ENCODE measurements at places on chromosomes 2 and 18.

GRCh38 chr2:128454980-128455720, 136.5 kb upstream of the HS6ST1 start:
- no peak for DNase-seq

DNA sequence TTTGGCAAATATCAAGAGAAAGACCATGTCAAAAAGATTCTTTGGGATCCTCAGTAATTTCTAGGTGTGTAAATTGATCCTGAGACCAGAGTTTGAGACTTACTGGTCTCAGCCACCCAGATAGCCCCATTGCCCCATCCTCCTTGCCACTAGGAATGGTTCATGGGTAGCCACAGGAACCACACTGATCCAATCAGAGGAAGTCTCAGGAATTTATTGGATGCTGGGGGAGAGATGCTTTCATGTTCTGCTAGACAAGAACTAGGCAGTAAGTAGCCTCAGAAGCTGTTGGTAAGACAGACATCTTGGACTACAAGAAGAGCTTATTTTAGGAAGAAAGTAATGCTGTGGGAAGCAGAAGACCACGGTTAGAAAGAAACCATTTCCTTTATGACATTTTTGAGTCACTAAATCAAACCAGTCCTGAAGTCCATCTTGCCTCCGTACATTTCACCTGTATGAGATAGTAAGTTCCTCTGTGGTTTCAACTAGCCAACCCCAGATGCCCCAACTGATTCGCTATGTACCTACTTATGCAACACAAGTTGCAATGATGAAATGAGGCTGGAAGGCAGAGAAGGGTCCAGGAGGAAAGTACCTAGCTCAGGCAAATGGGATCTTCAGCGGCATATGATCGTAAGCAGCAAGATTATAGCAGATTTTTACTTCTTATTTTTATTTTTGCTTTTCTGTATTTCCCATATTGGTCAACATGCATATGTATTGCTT, 3.6 kb upstream of the ST3GAL5 start:
- no peak for DNase-seq

GRCh38 chr2:210477496-210477895, 937 bp upstream of the LANCL1 start:
- peak; percentile 19 for DNase-seq

DNA sequence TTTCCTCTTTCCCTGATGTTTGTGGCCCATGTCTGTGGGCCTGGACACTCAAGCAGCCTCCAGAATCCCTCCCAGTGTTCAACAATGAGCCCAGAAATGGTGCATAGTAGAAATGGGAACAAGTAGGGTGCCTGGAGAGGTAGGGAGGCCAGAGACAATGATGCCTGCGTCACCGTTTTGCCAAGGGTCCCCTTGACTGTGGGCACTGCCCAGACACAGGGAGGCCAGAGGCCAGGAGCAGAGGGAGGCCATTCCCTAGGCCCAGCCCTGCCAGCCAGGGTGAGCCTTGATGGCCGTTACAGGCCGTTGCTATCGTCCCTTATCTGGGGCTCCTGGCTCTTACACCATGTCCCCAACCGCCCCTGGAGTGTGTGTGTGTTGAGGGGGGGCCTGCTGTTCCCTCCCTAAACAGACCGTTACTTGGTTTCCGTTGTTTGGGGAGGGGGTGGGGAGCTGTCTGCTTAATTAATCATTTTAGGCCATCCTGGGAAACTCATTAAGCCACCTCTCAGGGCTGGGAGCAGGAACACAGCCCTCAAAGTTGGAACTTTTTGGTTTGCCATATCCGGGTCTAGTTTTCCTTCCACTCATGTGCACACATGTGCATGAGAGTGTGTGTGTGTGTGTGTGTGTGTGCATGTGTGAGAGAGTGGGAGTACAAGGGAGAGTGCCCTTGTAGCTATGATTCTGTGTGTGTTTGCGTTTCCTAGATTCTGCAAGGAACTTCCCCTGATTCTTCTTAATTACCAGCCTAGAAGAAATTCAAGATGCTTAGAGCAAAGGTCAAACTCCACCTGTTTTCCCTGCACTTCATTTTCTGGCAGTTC, 135.2 kb upstream of the HAAO start:
- no peak for DNase-seq

- no peak for DNase-seq
Observed at GRCh38 chr2:174683392-174683759, 80.9 kb downstream of the CHRNA1 start.

DNA sequence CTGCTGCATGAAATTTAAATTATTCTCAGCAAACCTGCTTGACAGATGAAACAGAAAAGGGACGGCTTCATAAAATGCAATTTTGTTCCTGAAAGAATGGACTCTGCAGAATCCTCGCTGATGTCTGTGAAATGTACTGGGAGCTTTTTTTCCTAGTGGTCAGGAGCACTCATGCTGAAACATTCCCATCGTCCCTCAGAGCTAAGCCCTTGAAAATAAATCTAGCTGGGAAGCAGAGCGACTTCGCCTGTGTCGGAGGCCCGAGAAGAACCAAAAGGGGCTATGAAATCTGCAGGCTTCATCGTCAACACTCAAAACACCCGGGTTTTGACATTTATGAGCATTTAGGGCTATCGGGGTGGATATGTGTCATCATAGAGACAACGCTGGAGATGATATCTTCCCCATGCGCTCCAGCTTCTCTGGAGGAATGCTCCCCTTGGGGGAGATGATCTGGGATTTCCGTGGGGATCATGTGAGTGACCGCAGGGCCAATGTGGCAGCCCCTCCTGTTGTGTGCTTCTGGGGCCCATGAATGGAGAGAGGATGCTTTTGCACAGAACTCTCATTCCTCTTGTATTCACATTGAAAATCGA, 182.3 kb downstream of the KLHL29 start:
- no peak for DNase-seq
